ENCODE measurements at places on chromosomes 12 and 14.

GRCh38 chr12:86917121-86917520 lies 660.9 kb upstream of the MGAT4C start:
- DNase-seq: no peak

DNA sequence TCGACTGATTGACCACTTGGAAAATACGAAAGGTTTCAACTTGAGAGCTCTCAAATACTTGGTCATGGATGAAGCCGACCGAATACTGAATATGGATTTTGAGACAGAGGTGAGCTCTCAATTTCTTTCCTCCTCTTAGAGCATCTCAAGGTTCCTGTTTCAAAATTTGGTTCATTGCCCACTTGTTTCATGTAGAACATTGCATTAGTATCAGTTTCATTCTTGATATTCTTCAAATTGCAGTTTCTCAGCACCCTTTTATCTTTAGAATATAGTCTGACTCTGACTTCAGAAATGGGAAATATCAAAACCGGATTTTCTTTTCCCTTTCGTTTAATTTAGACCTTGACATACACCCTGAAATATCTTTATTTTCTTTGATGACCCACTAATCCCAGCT lies 8.8 kb downstream of the DDX47 start:
- no peak for DNase-seq

DNA sequence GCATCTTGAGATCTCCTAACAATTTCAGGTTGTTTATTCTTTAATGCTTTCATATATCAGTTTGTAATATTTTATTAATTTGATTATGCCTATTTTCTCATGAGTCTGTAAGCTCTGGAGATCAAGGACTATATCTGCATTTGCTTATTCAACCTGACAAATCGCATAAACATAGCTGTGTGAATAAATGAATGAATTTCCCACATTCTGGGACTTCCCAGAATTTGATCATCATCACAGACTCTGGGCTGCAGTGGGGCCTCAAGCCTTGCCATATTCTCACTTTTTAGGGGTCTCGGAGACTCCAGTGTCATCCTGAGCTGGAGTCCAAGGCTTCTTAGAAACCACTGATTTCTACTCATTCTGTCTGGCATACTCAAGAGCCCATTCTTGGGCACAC lies 180.5 kb downstream of the DAD1 start:
- no peak for DNase-seq

DNA sequence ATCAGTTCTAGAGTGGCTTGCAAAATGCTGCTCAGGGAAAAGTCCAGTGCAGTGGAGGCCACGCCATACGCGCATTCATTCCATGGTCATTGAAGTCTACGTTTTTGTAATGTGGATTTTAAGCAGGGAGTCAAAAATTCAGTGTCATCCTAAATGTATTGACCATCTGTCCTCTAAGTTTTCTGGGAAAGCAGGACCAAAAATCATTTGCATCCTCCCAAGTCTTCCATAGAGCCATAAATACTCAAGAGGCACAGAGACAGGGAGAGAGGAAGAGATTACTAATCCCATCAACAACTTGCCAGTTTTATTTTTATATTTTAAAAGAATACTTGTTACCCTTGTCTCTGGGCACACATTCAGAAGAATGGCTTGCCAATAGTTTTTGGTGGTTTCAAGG lies 36.9 kb downstream of the RHOJ start:
- DNase-seq: no peak

- no peak for DNase-seq
Observed at GRCh38 chr12:75020068-75020557, 189.5 kb downstream of the KCNC2 start.

- no peak for DNase-seq
Observed at GRCh38 chr14:53882684-53883083, 73.9 kb downstream of the BMP4 start.

GRCh38 chr12:52073531-52074381 lies 4.0 kb downstream of the ATG101 start:
- DNase-seq: no peak

- no peak for DNase-seq
Observed at GRCh38 chr14:68364792-68365192, 428.1 kb downstream of the ZFP36L1 start.

GRCh38 chr12:72388322-72388721 lies 116.2 kb downstream of the TRHDE start:
- DNase-seq: no peak
